ENCODE measurements at places on chromosomes 1 and 21.

- DNase-seq: no peak
Measured at GRCh38 chr1:211511947-211512346, 20.0 kb upstream of the RD3 start.

DNA sequence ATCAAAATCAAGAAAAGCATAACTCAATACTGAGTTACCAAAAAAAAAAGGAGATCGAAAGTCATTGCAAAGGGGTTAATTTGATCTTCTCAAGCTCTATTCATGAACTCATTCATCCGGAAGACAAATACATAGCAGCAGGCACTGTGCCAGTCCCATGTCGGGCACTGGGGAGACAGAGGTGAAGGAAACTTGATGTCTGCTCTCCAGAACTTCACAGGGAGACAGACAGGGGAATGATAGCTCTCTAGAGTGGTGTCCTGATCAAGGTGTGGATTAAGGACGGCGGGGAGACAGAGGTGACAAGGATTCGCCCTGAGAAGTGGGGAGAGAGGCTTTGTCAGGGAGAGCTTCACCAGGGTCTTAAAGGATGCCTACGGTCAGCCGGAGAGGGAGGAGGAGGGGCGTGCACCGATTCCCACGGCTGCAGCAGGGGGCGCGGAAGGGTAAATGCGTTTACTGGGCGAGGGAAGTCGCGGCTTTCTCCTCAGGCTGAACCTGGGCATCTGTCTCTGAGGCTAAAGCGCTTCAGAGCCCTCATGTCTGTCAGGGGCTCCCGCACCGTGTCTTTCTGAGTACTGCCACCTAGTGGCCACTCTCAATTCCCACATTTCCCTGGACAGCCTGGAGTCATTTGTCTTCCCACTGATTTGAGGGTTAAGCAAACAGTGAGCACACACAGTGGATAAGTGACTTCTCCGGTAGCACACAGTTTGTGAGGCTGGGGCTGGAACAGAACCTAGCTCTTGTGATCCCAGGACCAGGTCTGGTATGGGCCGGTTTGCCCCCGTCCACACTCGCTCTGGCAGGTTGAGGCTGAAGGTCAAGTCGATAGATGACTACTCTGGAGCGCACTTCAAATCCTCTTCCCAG lies 152.8 kb downstream of the TENT5C start:
- peak; percentile 20 for DNase-seq

DNA sequence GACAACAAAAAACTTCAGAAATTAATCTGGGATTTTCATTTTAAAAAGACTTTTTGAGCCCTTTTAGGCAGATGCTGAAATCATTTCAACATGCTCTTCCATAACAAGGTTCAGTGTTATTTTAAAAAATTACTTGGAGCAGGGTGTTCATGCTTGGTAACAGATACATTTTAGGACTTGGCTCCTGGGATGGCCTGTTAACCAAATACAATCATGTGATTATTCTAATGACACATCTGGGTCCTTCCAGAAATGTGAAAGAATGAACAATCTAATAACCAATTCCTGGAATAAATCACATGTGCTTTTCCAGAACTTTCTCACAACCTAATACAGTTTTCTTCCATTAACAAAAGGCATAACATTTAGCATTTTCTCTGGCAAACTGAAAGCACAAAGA lies 379.8 kb upstream of the RUNX1 start:
- no peak for DNase-seq

- DNase-seq: no peak
Measured at GRCh38 chr21:41815652-41816582, 49.1 kb upstream of the RIPK4 start.

DNA sequence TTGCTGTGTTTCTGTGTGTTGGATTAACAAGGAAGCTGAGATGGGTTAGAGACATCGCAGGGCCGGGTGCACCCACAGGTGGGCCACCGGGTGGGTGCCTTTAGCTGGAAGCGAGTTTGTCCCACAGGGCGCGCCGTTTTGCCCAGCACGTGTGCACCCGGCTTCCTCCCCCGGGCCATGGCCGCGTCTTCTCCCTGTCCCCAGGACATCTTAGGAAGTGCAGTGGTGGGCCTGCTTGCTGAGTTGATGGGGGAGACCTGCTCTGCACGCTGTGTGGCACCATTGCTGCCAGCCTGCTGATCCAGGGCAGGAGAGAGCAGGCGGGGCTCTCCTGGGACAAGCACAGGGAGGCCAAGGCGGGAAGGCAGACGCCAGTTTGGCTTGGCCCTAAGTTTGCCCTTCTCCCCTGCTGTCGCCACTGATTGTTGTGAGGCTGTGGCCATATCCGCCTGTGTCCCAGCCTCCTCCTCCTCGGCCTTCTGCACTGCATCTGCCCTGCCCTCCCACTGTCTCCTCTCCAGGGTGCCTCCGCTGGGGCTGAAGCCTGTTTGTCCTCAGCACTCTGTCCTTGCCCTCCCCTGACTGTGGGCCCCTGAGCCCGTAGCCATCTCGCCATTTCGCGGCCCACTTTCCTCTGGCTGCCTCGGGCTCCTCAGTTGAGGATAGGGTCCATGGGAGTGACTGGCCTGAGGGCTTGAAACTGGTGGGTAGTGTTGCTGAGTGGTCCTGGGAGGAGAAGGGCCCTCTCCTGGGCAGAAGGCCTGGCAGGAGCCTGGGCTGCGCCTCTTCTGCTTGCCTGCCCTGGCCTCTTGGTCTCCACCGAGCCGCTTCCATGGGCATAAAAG lies 47.6 kb downstream of the PKNOX1 start:
- DNase-seq: no peak

DNA sequence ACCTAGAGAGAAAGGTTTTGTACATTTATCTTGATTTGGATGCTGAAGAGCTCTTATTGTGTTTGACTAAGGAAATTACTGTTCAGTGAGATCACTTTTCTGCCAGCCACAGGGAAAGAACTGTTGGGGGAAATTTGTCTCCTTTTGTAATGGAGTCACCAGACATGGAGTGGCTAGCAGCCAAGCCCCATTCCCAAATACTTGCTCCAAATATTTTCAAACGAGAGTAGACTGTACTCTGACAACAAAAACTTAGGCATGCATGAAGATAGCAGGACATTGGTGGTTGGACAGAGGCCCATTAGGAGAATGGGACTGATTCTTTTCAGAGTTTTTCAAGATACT lies 21.1 kb downstream of the IPO9 start:
- DNase-seq: no peak

DNA sequence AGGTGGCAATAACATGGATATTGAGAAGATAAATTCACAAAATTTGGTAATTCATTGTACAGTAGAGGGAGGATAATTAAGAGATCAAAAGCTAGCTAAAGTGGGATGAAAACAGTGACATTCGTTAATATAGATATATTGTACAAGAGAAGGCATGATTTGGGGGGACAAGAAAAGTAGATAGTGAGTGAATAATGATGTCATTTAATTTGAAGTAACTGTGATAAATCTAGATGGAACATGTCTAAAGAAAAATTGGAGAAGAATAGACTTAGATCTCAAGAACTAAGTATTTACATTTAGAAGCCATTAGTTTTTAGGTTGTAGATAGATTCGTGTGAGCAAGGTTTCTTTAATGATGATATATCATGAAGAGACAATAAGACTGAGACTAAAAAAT lies 594.0 kb upstream of the RGS18 start:
- DNase-seq: no peak

- DNase-seq: no peak
Measured at GRCh38 chr21:26783466-26784195, 61.6 kb downstream of the ADAMTS1 start.

DNA sequence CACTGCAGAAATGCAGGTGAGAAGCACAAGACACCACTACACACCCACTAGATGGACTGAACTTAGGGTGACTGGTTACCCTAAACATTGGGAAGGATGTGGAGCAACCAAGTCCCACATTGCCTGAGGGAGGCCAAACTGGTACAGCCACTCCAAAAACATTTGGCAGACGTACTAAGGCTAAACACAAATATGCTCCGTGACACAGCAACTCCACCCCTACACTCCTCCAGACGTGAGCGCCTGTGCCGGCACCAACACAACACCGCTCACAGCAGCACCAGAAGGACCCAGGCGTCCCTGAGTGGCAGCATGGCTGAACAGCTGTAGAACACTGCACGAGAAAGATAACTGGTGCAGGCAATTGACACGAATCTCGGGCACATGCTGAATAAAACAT lies 14.7 kb downstream of the PTTG1IP start:
- DNase-seq: no peak

DNA sequence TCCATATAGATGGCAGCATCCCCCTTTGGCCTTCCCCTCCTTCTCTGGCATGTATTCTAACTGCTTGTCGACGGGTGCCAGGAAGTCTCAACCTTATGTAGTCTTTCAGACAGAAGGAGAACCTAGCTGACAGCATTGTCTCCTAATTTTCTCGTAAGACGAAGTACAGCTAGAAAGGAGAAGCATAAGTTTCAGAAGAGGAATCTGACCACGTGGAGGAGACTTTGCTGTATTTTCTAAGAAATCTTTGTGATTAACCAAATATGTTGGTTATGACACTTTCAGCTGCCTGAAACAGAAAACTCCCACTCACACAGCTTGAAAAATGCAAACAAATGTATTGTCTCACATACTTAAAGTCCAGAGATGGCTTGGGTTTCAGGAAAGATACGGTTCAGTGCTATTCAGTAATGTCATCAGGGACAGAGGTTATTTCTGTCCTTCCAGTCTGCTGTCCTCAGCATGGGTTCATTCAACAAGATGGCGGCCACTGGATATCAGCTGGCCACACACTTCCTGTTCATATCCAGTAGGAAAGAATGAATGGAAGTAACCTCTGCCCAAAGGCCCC lies 109.5 kb upstream of the ZNF648 start:
- DNase-seq: no peak

DNA sequence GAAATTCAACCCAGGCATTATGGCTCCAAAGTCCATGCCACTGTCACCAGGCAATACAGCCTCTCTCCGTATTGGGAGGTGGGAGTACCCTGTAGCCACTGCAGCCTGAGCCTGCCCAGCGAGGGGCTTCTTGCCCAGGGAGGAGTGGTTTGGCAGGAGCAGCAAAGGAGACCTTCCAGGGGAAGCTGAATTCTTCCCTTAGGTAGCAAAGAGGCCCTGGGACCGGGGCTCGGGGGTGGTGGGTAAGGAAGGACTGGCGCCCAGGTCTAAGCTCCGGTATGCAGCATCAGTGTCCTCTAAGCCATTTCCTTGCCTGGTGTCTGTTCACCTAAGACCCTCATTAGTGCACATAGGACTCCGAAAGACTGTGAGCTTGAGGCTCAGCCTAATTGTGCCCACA lies 17.0 kb downstream of the TNNT2 start:
- DNase-seq: no peak

DNA sequence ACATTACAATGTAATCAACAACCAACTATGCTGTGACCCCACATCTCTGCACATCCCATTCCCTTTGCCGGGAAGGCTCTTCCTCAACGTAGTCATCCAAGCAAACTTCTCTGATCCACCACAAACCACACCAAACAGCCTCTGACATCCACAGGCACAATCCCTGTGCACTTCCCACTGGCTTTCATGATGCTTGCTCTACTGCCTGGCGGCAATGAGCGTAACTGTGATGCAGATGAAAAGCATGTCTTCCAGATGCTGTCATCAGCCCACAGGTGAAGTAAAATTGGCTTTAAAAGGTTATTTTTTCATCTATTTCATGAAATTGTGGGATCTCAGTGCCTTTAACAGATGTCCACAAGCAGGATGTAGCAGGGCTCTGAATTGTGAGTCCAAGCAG lies 635.2 kb downstream of the SMYD3 start:
- no peak for DNase-seq

DNA sequence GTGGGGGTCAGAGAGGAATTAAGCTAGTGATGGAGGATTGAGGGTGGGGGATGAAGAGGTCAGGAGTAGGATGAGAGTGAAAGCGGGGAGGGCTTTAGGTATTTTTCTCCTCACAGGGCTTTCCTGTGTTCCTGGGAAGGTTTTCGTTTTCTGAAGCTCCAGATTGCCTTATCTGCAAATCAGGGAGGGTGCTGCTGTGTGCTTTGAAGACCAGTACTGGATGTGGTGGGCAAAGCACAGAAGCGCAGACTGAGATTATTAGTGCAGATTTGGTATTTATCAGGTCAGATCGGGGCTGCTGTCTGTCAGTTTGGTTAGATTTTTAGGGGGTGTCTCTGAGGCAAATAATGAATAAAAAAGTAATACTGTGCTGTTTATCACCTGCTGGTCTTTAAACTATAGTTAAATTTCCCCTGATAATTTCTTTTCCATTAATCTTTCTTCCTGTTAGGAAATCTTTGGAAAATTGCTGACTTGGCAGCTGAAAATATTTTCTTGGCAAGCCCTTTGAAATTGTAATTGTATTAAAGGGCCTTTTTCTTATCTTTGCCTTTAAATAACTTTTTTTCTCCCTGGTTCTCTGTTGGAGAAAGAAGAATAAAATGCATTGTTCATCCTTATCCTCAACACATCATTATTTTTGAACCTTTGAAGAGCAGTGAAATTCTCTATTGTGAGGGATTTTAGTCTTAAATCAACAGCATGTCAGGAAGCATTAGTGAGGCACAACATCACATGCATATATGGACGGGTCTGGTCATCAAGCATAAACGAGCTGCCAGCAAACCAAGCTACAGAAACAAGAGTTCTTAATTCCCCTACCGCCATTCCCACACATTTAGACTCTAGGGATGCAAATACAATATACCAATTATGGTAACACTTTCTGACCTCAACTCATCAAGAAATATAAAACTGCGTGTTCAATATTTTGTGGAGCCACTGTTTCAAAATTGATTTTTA lies 139.6 kb downstream of the S1PR1 start:
- DNase-seq: no peak

- no peak for DNase-seq
Measured at GRCh38 chr1:234120327-234120944, 216.0 kb downstream of the SLC35F3 start.

DNA sequence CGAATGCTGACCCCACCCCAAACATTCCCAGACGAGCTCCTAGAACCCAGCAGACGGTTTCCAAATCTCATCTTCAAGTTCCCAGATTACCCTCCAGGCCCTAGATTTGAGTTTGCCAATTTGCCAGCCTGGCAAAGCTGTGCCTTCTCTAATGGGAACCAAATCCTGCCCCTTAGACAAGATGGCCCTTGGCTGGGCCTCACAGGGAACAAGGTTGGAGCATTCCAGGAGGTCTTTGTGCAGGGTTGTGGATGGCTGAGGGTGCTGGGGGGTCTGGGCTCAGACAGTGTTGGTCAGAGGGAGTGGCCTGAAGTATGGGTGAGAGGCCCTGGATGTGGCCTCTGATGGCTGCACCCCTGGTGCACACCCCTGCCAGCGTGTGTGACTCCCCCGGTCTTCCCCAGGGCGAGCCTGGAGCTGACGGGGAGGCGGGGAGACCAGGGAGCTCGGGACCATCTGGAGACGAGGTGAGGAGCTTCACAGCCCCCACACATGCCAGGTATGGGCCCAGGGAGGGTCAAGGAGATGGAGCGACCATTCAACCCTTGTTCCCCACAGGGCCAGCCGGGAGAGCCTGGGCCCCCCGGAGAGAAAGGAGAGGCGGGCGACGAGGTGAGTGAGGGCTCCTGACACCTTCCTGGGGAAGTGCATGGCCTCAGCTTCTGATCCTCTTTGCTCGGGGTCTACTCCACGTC lies 10.2 kb downstream of the COL6A1 start:
- DNase-seq: no peak

DNA sequence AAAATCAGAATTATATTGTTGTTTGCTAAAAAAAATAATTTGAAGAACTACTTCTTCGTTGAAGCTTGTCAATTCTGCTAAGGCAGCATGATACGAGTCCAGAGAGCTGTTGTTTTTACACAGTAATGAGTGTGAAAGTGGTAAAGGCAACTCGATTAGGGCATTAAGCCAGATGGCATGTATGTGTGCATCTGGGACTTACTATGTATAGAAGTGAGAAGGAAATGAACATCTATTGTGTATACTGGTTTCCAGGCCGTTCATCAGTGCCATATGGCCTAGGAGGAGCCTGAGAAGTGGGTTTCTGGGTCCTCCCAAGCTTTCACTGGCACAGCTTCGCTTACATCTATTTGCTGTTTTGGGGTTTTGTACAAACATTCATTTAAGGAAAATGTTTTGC lies 5.7 kb downstream of the CTPS1 start:
- DNase-seq: no peak
